ENCODE measurements at places on chromosomes 5 and 9.

DNA sequence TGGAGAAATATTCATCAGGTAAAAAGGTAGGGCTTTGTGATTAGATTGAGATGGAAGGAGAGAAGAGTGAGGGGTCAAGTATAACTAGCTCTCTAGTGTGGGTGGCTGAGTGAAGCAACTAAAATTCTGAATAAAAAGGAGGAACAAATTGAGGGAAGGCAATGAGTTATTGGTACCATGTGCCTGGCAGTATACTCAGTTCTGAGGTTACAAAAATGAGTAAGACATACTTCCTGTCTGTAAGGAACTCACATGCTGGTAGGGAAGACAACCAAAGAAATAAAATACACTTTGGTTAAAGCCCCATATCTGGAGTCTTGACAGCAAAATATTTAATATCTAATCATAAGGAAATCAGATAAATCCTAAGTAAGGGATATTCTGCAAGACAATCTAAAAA, 476.8 kb upstream of the C9orf72 start:
- no peak for DNase-seq

DNA sequence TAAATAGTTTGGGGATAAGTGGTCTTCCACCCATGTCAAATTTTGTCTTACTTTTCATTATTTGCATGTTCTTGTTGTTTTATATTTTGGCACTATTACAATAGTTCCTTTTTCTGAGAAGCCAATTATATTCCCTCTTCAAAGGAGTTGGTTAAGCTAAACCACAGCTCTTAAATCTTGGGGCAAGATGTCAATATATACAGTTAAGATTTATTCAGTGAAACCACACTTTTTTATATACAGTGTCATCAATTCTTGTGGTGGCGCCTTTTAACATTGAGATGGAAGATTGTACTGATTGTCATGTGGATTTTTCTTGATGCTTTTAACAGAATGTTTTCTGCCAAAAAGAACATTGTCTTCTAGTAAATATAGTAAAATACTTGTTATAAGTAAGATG, 104.1 kb downstream of the MTREX start:
- no peak for DNase-seq

DNA sequence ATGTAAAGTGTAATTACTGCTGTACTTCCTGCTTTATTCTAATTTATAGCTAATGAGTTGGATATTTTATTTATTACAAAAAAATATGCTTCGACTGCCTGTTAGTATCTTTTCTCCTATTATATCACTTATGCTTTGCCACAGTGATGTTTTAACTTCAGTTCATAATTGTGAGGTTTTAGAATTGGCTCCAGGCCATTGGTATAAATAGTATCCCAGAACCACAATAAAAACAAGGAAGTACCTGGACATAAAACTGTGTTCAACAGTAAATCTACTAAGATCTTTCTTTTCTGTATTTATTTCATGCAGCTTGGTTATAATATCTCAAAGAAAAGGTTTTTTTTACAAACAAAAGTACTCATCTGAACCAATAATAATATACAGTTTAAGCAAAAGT, 354.3 kb upstream of the CDH9 start:
- DNase-seq = no peak

GRCh38 chr9:122348288-122348777, 22.5 kb upstream of the PTGS1 start:
- DNase-seq = no peak

DNA sequence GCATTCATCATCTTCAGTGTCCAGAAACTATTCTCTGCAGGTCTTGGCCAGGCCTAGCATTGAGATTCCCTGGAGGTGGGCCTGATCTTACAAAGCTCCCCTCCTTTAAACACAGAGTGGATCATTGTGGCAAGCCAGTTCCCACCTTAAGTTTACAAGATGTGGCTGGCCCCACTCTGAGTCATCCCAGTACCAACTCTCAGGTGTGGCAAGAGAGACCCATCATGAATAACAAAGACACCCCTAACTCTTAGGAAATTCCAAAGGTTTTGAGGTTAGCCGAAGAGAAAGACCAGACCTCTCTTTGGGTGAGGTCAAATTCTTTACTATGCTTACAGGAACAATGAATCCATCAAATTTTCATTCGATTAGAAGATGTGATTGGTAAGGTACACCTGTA, 78.2 kb downstream of the RFK start:
- no peak for DNase-seq

GRCh38 chr9:34010979-34011378, 37.7 kb downstream of the UBAP2 start:
- no peak for DNase-seq

All from hippocampal formation (tissue), 2 donors.